Spinal cord (tissue), 10 donors: ENCODE measurements at places on chromosomes 6 and 20. TPM values are rescaled to one million over a fixed set of nuclear protein-coding genes. Genes with fewer than 3 reads are reported as not detected.

Gene CAP2
- total RNA-seq = 9.0 TPM

Gene IPCEF1
- total RNA-seq = 9.4 TPM

Gene HSPA12B
- 14.8 TPM for total RNA-seq

GRCh38 chr20:32453467-32454163 is 95.5 kb downstream of the ASXL1 start:
- H3K4me1 ChIP-seq = peaks cover 64% of the 10 kb centered on the region
- H3K27me3 ChIP-seq = no peaks in the 10 kb centered on the region

DNA sequence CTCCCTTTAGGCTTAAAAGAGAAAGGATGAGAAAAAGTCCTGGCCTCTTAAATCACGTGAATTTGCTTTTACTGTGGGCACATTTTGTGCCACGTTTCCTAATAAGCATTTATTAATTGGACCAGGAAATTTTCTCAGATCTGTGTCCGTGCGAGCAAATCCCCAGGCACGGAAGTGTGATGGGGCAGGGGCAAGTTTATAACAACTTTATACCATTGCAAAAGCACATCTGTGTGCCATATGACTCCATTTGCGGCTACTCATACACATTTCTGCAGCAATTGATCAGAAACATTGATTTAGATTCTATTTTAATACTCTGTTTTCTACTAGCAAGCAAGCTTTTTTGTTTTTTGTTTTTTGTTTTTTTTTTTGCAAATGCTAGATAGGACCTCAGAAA is 373.2 kb downstream of the TAF4 start:
- DNase-seq = no peak
- no peak overlapping the region for H3K27ac ChIP-seq
- H3K36me3 ChIP-seq = peaks cover 2% of the 10 kb centered on the region
- H3K4me1 ChIP-seq = peaks cover 7% of the 10 kb centered on the region
- H3K4me3 ChIP-seq = no peak overlapping the region

DNA sequence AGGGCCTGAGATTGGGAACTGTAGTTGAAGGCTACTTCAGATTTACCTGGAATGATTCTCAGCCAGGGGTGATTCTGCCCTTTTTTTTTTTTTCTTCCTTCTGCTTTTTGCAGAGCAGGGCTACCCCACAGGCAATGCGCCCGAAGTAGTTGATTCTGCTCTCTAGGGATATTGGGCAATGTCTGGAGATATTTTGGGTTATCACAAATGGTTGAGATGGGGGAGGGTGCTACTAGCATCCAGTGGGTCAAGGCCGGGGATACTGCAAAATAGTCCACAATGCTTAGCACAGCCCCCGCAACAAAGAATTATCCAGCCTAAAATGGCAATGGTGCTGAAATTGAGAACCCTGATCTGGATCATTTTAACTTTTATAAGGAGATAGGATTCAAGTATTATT is 71.2 kb upstream of the ZMYND8 start:
- DNase-seq = no peak
- no peak overlapping the region for H3K4me3 ChIP-seq
- H3K4me1 ChIP-seq = no peaks in the 10 kb centered on the region
- no peaks in the 10 kb centered on the region for H3K27me3 ChIP-seq
- H3K36me3 ChIP-seq = no peaks in the 10 kb centered on the region
- no peak overlapping the region for H3K27ac ChIP-seq

DNA sequence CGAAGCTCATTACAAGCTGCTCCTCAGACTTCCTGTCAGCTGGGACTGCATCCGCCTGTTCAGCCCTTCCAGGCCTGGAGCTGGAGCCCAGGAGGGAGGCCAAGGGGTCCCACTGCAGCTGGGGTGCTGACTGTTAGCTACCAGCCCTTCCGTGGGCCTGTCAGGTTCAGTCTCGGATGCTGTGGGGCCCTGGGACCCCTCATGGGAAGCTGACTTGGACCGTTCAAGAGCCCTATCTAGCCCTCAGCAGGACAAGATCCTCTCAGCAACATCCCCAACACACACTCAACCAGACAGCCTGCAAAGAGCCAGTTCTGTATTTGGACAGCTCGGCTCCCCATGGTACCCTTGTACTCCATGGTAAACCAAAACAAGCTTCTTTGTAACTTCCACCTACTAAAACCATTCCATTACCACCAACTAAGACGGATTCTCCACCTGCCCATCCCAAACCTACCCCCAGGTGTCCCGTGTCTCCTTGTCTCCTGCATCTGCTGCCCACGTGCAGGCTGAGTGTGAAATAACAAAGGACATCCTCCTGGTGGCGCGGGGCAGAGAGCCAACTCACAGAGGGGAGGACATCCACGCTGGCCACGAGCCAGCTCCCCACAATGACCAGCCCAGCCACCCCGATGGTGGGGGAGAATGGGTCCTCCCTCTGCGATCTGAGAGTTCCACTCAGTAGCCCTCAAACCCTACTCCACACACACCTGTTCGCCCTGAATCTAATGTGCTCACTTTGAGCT is 111.2 kb downstream of the TAF4 start:
- H3K4me1 ChIP-seq = peaks cover 4% of the 10 kb centered on the region
- peak; percentile 29 for DNase-seq
- H3K27me3 ChIP-seq = peaks cover 2% of the 10 kb centered on the region
- H3K4me3 ChIP-seq = no peak overlapping the region
- peaks cover 8% of the 10 kb centered on the region for H3K36me3 ChIP-seq

DNA sequence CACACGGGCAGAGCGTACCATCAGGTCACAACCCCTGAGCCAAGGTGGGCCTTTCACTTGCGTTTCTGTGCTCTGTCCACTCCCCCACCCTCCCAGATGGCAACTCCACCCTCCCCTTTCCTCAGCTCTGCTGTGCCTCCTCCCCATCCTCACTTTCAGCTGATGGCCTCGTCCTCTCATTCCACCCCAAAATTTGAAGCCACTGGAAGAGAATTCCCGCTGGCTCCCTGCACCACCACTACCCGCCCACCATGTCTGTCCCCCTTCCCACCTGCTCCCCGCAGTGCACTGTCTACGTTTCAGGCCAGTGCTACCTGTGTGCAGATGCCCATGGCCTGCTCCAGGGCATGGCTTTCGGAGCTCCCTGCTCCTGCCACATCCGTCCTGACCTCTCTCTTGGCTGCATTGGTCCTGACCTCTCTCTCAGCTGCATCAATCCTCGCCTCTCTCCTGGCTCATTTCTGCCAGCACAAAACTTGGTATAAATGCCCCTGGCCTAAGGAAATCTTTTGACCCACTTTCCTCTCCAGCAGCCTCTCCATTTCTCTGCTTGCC is 24.0 kb downstream of the SYNJ2 start:
- H3K36me3 ChIP-seq = no peaks in the 10 kb centered on the region
- no peak overlapping the region for H3K4me3 ChIP-seq
- peaks cover 53% of the 10 kb centered on the region for H3K4me1 ChIP-seq
- no peaks in the 10 kb centered on the region for H3K27me3 ChIP-seq

- no peaks in the 10 kb centered on the region for H3K27me3 ChIP-seq
- H3K27ac ChIP-seq = peak within 1 kb of the TSS; percentile 100
- peak within 1 kb of the TSS; percentile 98 for H3K4me3 ChIP-seq
- H3K4me1 ChIP-seq = peaks cover 3% of the 10 kb centered on the region
- peak; percentile 97 for DNase-seq
Observed at GRCh38 chr6:113856625-113857555, at the start of gene MARCKS. MARCKS (plus strand) TSS chr6:113857345; CDS start chr6:113857746, 401 bp downstream.
